ENCODE measurements at places on chromosomes 4 and X. TPM values are rescaled to one million over a fixed set of nuclear protein-coding genes. Genes with fewer than 3 reads are reported as not detected.

DNA sequence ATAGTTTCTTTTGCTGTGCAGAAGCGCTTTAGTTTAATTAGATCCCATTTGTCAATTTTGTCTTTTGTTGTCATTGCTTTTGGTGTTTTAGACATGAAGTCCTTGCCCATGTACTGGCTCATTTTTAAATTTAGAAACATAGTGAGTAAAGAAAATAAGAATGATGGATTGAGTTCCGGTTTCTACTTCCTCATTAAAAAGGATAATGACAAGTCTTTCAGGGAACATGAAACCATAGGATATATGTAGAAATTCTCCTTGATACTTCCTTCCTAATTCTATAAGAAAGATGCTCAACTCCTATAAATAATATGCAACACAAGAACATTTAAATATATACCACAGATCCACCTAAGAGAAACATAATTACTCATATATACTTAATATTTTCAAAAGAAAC is 240.9 kb downstream of the BANK1 start:
- ATAC-seq = no peak

DNA sequence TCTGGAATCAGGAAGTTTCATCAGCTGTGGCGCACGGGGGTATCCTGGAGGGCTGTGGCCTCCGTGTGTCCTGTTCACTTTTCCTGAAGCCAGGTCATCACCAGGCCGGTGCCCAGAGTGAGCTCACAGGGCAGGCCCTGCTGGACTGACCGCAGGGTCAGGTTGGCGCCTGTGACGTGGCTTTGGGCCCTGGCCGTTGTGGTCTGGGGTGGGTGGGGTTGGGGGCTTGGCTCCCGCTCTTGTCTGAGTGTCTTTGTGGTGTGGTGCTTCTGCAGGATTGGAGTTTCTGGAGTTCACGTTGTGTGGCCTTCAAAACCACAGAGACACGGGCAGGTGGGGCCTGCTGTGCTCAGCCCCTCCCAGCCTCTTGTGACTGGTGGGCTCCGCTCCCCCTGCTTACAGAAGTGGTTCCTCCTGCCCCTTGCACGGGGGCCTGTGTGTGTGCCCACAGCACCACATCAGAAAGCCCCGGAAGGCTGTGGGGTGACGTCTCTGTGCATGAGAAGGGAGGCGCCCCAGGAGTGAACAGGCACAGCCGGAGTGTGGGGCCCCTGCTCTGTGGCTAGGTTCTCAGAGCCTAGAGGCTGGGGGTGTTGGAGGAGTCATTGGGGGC is 9.5 kb downstream of the RGS12 start:
- peak; percentile 30 for ATAC-seq

- no peak for ATAC-seq
Observed at GRCh38 chr4:94976371-94977011, 218.7 kb downstream of the BMPR1B start.

DNA sequence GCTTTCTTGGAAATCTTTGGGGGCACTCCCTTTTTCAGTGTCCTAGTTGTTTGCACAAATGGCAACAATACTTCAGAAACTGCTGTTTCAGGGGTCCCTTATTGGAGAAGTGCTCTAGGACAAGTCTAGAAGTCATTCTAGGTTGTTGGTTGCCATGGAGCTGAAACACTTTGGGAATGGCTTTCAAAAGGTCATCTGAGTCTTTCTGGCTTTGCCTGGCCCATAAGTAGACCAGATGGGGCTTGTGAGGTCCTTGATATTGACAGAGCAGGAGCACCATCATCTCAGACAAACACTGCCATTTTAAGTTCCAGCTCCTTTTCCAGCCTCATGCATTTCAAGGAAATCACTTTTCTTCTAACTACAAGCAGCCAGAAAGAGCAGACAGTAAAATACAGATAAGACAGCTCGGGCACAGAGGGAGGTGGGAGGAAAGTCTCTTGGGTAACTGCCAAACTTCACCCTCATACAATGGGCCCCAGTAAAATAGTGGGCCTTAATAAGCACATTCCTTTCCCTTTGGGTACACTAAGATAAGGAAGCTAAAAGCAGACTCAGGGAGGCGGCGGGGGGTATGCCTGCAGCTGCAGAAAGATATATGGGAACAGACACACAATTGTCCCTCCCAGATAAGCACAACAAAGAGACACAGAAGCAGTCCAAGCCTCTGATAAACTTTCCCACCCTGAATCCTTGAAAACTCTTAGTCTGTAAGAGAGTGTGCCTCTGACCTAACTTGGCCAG is 8.5 kb upstream of the NXF3 start:
- ATAC-seq = no peak

GRCh38 chr4:80035336-80035735 is 37.7 kb downstream of the ANTXR2 start:
- no peak for ATAC-seq

DNA sequence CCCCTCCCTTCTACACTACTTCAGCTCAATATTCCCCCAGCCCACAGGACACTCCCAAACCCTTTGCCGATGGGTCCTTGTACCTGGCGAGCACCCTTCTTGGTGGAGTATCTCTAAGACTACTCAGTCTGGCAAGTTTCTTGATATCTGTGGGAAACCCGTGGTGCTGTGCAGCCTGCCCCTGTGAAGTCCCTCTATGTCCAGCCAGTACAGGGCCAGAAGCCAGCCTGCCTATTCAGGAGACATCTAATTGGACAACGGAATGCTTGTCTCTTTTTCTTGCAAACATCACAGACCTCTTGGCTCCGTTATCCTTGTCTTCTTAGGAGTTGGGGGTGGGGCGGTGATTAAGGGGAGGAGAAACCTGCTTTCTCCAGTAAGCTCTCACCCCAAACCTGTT is 3.7 kb upstream of the IGFBP7 start:
- ATAC-seq = no peak

- no peak for ATAC-seq
Observed at GRCh38 chrX:9919632-9920172, 47.5 kb upstream of the CLDN34 start.

DNA sequence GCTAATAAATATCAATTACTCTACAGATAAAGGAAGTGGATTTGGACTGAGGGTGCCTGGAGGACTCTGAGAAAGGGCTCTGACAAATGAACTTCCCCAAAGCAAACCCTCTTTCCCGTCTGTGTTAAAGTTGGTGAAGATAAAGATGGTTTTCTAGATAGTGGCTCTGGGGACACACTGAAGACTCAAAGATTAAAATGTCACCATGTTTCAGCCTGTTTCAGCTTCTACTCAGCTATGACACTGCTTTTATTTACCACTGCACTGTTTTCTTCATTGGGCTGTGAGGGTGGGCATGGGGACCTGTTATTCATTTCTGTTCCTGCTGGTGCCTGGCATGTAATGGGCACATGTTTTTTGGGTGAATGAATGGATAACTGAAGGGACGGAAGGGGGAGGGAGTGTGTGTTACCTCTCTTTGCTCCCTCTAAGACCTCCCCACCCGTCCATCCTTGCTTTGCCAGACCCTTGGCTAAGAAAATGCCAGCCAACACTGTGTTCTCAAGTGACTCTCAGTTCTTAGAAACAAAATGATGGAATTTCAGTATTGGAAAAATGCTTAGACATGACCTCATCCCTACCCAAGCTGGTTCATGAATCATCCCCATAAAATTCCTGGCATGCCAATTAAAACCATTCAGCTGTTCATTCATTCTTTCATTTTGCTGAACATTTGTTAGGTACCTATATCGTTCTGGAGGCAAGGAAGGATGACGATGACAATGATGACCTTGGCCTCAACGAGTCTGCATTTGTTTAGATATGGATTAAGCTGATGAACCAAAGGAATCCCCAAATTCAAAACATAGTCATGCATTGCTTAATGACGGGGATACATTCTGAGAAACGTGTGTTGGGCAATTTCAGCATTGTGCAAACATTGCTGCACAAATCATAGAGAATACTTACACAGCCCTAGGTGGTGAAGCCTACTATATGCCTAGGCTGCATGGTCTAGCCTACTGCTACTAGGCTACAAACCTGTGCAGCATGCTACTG is 13.4 kb upstream of the STK32B start:
- peak; percentile 66 for ATAC-seq

DNA sequence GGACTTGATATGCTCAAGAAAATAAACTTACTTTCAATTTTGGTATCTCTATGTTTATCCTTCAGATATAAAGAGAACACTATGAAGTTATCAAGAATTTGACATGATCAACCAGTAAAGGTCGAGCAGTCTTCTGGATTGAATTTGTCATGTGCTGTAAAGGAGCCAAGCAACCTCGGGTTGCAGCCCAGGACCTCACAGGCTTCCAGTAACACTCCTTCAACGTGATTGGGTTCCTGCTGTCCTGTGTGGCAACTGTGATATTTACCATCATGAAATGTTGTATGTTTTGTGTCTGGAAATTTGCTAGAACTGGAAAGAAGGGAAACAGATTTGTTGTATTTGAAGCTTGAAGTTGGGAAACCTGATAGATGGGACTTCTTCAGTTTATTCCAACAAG is 52.0 kb upstream of the UGT2B7 start:
- ATAC-seq = no peak

GRCh38 chr4:128384091-128384520 is 96.5 kb upstream of the PGRMC2 start:
- ATAC-seq = no peak

GRCh38 chr4:137705171-137705783 is 173.0 kb upstream of the PCDH18 start:
- ATAC-seq = no peak

GRCh38 chr4:175657571-175657970 is 154.5 kb downstream of the GPM6A start:
- no peak for ATAC-seq

DNA sequence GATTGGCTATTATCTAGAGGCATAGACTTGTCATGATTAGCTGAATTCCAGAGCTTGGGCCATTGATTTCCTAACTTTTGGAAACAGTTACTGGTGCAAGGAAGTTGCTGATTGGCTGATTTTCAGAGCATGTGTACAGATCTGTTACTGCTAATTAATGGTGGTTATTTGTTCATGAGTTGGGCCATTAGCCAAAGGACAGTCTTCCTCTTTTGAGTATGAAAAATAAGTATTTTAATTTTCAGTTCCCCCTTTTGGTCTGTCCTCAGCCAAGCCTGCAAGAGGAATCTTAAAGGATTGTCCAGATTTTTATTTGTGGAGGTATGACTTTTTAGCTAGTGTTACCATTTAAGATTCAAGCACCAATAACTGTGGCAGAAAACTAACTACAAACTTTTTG is 7.0 kb upstream of the DSPP start:
- no peak for ATAC-seq

DNA sequence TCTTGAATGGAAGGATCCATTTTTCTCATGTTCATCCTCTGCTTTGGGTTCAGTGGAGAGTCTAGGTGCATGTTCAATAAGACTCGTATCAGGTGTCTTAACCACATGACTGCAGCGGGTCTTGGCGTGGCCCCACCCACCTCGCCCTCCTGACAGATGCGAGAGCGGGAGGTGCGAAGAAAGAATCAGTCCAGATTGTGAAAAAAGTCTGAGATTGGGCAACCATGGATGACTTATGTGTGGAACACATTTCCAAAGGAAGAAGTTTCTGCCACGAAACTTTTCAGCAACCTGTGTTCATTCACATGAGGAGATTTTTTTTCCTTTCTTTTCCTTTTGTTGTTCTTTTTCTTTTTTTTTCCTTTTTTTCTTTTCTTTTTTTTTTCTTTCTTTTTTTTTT is 66.8 kb downstream of the NSD2 start:
- ATAC-seq = no peak

DNA sequence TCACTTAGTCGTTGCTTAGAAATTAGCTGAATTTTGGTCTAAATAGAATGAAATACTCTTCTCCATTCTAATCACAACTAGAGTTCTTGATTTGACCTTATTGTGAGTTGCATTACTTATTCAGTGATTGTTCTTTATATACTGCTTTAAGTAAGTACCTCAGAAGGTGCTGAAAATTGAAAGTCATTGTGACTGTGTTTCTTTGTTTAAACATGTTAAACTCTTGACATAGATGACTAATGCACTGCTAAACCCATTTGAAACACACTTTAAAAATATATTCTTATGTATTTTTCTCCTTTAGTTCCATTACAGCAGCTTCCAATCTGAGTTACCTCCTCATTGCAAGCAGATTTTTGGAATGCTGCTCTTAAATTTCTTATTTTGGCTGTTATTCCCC is 9.1 kb downstream of the TSPAN7 start:
- ATAC-seq = peak; percentile 56

GRCh38 chr4:188647820-188648370 is 508.7 kb downstream of the TRIML1 start:
- no peak for ATAC-seq

GRCh38 chrX:71514367-71515037 is 18.4 kb upstream of the OGT start:
- ATAC-seq = no peak

Gene CFAP99
- 0.28 TPM for total RNA-seq

Gene SPON2
- 9.4 TPM for total RNA-seq

Gene DKK2
- not detected for total RNA-seq

Gene CASP6
- 15.8 TPM for total RNA-seq

Gene KDR
- 4.2 TPM for total RNA-seq

Gene FSTL5
- total RNA-seq = not detected

Gene ALB
- 7.6 TPM for total RNA-seq

Gene CSAG3
- total RNA-seq = not detected
